BE2C (cell line): ENCODE measurements at places on chromosomes 16 and 17.

GRCh38 chr16:56984639-56985038, 4.7 kb upstream of the NLRC5 start:
- no peak for DNase-seq

DNA sequence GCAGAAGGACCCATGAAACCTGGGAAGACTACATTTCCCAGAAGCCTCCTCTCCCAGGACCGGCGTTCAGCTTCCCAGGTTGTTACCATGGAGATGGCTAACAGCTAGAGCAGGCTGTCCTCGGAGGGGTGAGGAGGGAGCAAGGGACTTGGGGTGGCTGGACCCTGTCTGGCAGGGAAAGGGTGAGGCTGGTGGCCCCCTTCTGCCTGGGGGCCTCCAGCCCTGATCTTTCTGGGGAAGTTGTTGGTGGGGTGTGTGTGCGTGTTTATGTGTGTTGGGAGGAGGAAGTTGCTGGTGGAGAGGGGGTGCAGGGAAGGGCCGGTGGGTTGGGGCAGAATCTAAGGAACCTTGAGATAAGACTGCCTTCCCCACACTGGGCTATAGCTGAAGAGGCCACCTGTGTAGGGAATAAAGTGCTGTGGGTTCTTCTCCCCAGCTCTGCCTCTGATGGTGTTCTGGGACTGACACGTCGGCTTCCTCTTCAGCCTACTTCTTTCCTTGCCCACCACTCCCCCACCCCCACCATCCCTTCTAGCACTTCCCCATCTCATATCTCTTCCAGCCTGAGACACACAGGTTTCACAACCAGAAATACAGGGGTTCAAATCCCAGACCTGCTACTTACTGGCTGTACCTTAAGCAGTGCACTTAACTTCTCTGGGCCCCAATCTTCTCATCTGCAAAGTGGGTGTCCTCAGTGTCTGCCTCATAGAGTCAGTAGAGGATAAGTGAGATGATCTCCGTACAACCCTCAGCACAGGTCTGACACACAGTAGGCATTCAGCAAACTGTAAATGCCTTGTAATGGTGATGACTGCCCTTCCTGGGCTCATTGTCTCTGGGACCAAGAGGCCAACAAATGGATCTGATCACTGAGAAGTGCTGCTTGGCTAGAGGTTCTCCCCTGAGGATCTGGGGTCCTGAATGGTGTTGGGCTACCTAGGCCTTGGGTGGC, at the start of gene DRC7:
Gene DRC7 (plus strand): TSS at position 82 of the 955 bp plus-strand sequence. CDS start 3,144 bp downstream, outside the sequence.
- peak; percentile 73 for DNase-seq

- DNase-seq, result no peak
These were observed 37.1 kb downstream of the ARHGAP44 start for GRCh38 chr17:12826431-12826830.

GRCh38 chr17:41377546-41377945, 4.6 kb downstream of the KRT34 start:
- no peak for DNase-seq

DNA sequence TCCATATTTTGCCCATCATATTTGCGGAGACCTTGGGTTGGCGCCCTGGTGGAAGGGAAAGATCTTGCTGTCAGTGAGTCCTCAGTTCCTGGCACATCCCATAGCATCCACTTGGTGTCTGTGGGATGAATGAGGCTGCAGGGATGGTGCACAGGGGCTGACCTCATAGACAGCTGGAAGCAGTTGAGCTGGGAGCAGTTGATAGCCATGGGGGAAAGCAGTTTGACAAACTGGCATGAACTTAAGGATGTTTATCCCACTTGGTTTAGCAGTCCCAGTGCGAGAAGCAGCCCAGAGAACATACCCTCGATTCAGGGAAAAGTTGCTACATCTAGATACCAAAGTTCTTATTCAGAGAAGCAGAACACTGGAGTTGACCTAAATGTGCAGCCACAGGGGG, 80.7 kb downstream of the SNX29 start:
- no peak for DNase-seq
